ENCODE measurements at places on chromosomes 13 and 19.
A peak's percentile ranks its signal among the peaks of the same experiment; 100 is the strongest.

DNA sequence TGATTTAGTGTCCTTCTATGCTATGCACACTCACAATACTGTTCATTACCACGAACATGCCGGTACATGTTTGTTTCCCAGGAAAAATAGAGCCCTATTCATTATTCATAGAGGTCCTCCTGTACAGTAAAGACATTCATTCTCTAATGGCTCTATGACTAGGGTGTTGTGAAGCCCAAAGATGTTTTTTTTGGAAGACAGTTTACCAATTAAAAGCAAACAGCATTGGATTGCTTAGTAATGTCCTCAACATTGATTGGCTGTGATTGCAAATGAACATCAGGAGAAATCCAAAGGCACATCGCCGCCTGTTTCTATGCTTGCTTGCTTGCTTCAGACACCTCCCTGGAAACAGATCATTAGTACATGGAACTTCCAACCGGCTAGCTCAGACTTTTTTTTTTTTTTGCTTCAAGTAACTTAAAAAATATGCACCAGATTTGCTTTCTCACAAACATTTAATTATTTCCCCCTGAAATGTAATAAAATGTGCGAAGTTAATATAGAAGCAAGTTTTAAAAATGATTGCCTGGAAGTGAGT lies 8.8 kb upstream of the GPC6 start:
- no peak overlapping the region for H3K4me3 ChIP-seq
- no peaks in the 10 kb centered on the region for H3K4me1 ChIP-seq

- no peaks in the 10 kb centered on the region for H3K27me3 ChIP-seq
- peaks cover 13% of the 10 kb centered on the region for H3K4me1 ChIP-seq
- no peak overlapping the region for H3K27ac ChIP-seq
- no peak overlapping the region for H3K4me3 ChIP-seq
These were observed 10.6 kb downstream of the REXO1 start for GRCh38 chr19:1837625-1838105.

DNA sequence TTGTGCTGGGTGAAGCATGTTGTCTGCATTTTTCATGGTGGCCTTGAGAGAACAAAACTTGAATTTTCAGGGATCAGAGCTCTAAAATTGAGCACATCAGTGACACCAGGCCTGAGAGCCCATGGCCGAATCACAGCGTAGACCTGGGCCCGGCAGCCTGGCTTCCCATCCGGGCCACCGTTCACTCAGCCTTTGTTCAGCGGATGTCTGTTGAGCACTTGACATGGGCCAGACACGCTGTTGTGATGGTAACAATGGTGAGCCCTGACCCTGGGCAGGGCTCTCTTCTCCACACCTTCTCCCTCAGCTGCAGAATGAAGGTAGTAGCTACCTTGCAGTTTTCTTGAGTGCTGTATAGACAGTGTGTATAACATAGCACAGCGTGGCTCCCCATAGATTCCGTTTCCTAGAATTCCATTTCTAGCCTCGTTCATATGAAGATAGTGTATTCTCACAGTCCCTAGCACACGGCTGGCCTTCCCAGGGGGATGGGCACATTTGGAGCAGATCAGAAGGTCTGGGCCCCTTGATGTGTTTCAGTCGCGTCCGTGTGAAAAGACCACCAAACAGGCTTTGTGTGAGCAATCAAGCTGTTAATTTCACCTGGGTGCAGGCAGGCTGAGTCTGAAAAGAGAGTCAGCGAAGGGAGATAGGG lies 75.3 kb downstream of the RAB20 start:
- H3K4me1 ChIP-seq = no peaks in the 10 kb centered on the region
- DNase-seq = no peak
- H3K36me3 ChIP-seq = no peaks in the 10 kb centered on the region
- no peak overlapping the region for H3K27ac ChIP-seq
- H3K4me3 ChIP-seq = no peak overlapping the region
- no peaks in the 10 kb centered on the region for H3K27me3 ChIP-seq

DNA sequence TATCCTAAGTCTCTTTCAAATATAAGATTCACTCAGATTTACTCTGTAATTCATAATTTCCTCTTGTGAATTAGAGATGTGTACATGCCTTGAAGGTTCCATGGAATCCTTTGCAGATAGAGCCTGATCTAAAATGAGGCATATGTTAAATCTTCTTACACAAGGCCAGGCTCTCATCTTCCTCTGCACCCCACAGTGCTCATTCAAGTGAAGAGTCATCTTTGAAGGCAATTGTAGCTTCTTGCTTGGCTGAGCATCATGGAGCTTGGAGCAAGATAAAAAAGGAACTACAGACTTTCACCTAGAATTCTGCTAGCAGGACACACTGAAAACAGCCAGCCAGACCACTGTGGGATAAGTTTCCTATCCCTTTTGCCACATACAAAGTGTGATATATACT lies 566.4 kb downstream of the PCDH9 start:
- no peak overlapping the region for H3K27ac ChIP-seq
- no peak overlapping the region for H3K4me3 ChIP-seq
- no peaks in the 10 kb centered on the region for H3K4me1 ChIP-seq
- H3K27me3 ChIP-seq = no peaks in the 10 kb centered on the region
- no peak for DNase-seq

GRCh38 chr19:36059180-36059910 lies 4.6 kb downstream of the WDR62 start:
- H3K4me1 ChIP-seq = peaks cover 28% of the 10 kb centered on the region
- DNase-seq = no peak
- no peak overlapping the region for H3K4me3 ChIP-seq
- H3K36me3 ChIP-seq = peaks cover 56% of the 10 kb centered on the region
- H3K27ac ChIP-seq = peak overlapping the region; percentile 61

GRCh38 chr13:86567119-86567518 lies 767.9 kb upstream of the SLITRK6 start:
- DNase-seq = no peak
- H3K27me3 ChIP-seq = no peaks in the 10 kb centered on the region
- no peaks in the 10 kb centered on the region for H3K36me3 ChIP-seq
- H3K27ac ChIP-seq = no peak overlapping the region
- no peak overlapping the region for H3K4me3 ChIP-seq

DNA sequence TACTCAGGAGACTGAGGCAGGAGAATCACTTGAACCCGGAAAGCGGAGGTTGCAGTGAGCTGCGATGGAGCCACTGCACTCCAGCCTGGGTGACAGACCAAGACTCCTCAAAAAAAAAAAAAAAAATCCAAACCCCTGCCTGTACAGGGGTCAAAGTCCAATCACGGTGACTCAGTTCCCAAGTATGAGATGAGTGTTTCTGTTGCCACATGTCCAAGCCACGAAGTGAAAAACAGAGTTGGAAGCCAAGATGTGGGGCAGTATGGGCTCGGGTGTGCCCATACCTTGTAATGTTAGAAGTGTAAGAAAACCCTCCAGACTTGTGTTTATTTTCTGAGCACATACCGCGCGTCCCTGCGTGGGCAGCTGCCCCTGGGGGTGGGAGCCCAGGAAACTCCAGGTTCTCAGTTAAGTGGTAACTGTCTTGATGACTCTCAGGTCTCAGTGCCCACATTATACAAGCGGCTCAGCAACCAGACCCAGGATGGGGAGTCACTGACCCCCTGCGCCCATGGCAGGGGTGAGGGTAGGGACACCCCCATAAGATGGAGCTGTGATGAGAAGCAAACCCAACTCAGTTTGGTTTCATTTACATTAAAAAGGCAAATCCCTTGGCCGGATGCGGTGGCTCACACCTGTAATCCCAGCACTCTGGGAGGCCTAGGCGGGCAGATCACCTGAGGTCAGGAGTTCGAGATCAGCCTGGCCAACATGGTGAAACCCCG lies 1.2 kb upstream of the GPX4 start:
- peak overlapping the region; percentile 58 for H3K4me3 ChIP-seq
- no peaks in the 10 kb centered on the region for H3K27me3 ChIP-seq
- H3K4me1 ChIP-seq = peaks cover 54% of the 10 kb centered on the region
- H3K27ac ChIP-seq = peak overlapping the region; percentile 85
- H3K36me3 ChIP-seq = peaks cover 6% of the 10 kb centered on the region
- peak; percentile 51 for DNase-seq

GRCh38 chr19:32104850-32105235 lies 240.6 kb upstream of the ZNF507 start:
- no peak overlapping the region for H3K4me3 ChIP-seq
- no peaks in the 10 kb centered on the region for H3K4me1 ChIP-seq
- no peaks in the 10 kb centered on the region for H3K36me3 ChIP-seq
- DNase-seq = no peak
- no peak overlapping the region for H3K27ac ChIP-seq
- H3K27me3 ChIP-seq = peaks cover 5% of the 10 kb centered on the region

DNA sequence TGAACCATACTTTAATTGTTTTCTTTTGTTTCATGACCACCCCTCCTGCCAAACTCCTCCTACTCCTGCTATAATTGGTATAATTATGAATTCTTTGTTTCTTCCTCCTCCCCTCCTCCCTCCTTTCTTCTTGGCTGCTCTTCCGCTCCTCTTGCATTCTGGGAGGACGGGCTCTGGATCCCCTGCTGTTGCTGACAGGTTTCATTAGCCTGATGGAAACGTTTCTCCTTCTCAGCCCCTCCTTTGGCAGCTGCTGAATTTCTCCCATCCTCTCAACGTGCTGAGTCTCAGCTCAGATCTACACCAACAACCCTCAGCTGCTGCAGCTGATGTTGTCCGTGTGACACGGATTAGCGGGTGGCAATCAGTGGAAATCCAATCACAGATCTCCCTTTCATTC lies 97.1 kb upstream of the UBAC2 start:
- peaks cover 3% of the 10 kb centered on the region for H3K4me1 ChIP-seq
- H3K27ac ChIP-seq = no peak overlapping the region
- H3K36me3 ChIP-seq = no peaks in the 10 kb centered on the region
- no peak overlapping the region for H3K4me3 ChIP-seq

GRCh38 chr19:15696654-15697194 lies 23.8 kb downstream of the CYP4F12 start:
- no peaks in the 10 kb centered on the region for H3K4me1 ChIP-seq
- DNase-seq = no peak
- H3K36me3 ChIP-seq = no peaks in the 10 kb centered on the region
- peaks cover 22% of the 10 kb centered on the region for H3K27me3 ChIP-seq

- peak overlapping the region; percentile 6 for H3K4me3 ChIP-seq
- no peak for DNase-seq
- peaks cover 39% of the 10 kb centered on the region for H3K4me1 ChIP-seq
- H3K36me3 ChIP-seq = peaks cover 5% of the 10 kb centered on the region
These were observed 60.9 kb downstream of the WDFY2 start for GRCh38 chr13:51645154-51645650.

- no peak overlapping the region for H3K27ac ChIP-seq
- H3K4me3 ChIP-seq = no peak overlapping the region
- H3K27me3 ChIP-seq = no peaks in the 10 kb centered on the region
- H3K36me3 ChIP-seq = no peaks in the 10 kb centered on the region
- no peak for DNase-seq
These were observed 389.3 kb downstream of the DACH1 start for GRCh38 chr13:71477735-71478134.

GRCh38 chr13:39245688-39246087 lies 207.4 kb downstream of the NHLRC3 start:
- no peak for DNase-seq
- H3K4me1 ChIP-seq = no peaks in the 10 kb centered on the region
- no peak overlapping the region for H3K27ac ChIP-seq
- H3K27me3 ChIP-seq = peaks cover 2% of the 10 kb centered on the region
- H3K36me3 ChIP-seq = no peaks in the 10 kb centered on the region
- no peak overlapping the region for H3K4me3 ChIP-seq

GRCh38 chr19:47356900-47357299 lies 7.8 kb downstream of the DHX34 start:
- H3K36me3 ChIP-seq = peaks cover 56% of the 10 kb centered on the region
- no peak for DNase-seq
- H3K27ac ChIP-seq = no peak overlapping the region
- no peak overlapping the region for H3K4me3 ChIP-seq

- no peaks in the 10 kb centered on the region for H3K27me3 ChIP-seq
- no peaks in the 10 kb centered on the region for H3K4me1 ChIP-seq
- no peak overlapping the region for H3K27ac ChIP-seq
These were observed 9.5 kb upstream of the MPV17L2 start for GRCh38 chr19:18183529-18183928.

DNA sequence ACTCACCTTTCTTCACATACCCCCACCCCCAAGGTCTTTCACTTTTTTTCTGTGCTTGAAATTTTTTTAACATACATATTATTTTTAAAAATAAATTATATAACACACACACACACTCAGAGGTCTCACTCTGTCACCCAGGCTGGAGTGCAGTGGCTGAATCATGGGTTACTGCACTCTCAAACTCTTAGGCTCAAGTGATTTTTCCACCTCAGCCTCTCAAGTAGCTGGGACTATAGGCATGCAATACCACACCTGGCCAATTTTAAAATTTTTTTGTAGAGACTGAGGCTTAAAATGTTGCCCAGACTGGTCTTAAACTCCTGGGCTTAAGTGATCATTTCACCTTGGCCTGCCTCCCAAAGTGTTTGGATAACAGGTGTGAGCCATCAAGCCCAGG lies 32.9 kb upstream of the ZNF429 start:
- H3K36me3 ChIP-seq = peaks cover 6% of the 10 kb centered on the region
- peaks cover 8% of the 10 kb centered on the region for H3K4me1 ChIP-seq
- no peak overlapping the region for H3K4me3 ChIP-seq
- DNase-seq = no peak
- H3K27ac ChIP-seq = no peak overlapping the region

DNA sequence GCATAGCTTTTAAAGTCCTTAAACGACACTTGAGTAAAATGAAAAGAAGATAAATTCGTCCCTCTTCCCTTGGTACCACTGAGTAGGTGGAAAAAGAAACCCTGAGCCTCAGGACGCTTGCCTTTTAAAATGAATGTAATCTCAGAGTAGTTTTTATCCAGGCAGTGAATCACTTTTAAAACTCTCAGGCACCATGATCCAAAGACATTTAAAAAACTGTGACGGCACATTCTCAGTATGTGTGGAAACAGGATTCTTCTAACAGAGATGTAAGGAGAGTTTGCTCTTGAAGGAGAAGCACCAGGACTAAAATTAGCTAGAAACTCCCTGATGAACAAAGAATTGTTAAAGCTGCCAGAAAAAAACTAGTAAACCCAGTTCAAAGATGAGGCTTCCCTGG lies 105.7 kb upstream of the SLC15A1 start:
- H3K27ac ChIP-seq = no peak overlapping the region
- DNase-seq = no peak
- peaks cover 15% of the 10 kb centered on the region for H3K4me1 ChIP-seq
- peaks cover 74% of the 10 kb centered on the region for H3K36me3 ChIP-seq

- no peaks in the 10 kb centered on the region for H3K36me3 ChIP-seq
- no peak overlapping the region for H3K27ac ChIP-seq
- no peak for DNase-seq
- H3K4me1 ChIP-seq = no peaks in the 10 kb centered on the region
- no peaks in the 10 kb centered on the region for H3K27me3 ChIP-seq
These were observed 1375.6 kb downstream of the EFNB2 start for GRCh38 chr13:105159841-105160240.

- H3K27ac ChIP-seq = no peak overlapping the region
- H3K27me3 ChIP-seq = no peaks in the 10 kb centered on the region
- H3K36me3 ChIP-seq = no peaks in the 10 kb centered on the region
These were observed 123.8 kb upstream of the IRS2 start for GRCh38 chr13:109910194-109910593.
